ENCODE measurements at places on chromosomes 11 and 22.

- DNase-seq: no peak
Measured at GRCh38 chr11:106001304-106002012, 20.6 kb downstream of the MSANTD4 start.

DNA sequence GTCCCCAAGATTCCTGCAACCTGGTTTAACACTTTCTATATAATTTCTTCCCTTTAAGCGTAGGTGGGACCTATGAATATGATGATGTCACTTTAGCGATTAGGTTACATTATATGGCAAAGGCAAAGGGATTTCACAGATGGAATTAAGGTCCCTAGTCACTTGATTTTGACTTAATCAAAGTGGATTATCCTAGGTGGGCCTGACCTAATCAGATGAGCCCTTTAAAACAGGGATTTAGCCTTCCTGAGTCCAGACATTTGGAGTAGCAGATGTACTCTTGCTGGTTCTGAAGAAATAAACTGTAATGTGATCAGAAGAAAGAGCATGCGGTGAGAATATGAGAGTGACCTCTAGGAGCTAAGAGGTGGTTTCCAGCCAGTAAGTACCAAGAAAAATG is 67.8 kb upstream of the LIN7C start:
- no peak for DNase-seq

- DNase-seq: no peak
Measured at GRCh38 chr11:123525511-123525918, 95.4 kb downstream of the GRAMD1B start.

- no peak for DNase-seq
Measured at GRCh38 chr11:99316776-99317520, 296.2 kb downstream of the CNTN5 start.

DNA sequence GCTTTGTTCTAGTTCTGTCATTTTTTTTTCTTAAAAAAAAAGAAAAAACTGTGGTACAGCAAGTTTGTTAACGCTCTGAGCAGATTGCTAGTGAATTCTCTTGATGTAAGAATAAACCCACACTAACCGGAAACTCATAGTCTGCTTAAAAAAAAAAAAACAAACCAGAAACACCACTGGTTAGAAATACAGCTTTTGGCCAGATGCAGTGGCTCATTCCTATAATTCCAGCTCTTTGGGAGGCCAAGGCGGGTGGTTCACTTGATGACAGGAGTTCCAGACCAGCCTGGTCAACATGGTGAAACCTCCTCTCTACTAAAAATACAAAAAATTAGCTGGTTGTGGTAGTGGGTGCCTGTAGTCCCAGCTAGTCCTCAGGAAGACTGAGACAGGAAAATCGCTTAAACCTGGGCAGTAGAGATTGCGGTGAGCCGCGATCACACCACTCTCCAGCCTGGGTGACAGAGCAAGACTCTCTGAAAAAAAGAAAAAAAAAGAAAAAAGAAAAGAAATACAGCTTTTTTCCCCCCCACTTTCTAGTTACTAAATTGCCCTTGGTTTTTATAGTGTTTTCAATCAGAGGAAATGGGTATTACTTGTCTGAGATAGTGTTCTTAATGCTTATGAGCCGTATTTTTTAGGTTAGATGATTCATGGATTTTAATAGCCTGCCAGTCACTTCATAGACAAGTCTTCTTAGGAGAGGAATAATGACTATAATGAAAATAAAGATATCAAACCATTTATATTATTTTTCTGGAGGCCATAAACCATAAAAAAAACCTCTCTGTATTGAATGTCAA is 222.8 kb downstream of the DDX10 start:
- no peak for DNase-seq

DNA sequence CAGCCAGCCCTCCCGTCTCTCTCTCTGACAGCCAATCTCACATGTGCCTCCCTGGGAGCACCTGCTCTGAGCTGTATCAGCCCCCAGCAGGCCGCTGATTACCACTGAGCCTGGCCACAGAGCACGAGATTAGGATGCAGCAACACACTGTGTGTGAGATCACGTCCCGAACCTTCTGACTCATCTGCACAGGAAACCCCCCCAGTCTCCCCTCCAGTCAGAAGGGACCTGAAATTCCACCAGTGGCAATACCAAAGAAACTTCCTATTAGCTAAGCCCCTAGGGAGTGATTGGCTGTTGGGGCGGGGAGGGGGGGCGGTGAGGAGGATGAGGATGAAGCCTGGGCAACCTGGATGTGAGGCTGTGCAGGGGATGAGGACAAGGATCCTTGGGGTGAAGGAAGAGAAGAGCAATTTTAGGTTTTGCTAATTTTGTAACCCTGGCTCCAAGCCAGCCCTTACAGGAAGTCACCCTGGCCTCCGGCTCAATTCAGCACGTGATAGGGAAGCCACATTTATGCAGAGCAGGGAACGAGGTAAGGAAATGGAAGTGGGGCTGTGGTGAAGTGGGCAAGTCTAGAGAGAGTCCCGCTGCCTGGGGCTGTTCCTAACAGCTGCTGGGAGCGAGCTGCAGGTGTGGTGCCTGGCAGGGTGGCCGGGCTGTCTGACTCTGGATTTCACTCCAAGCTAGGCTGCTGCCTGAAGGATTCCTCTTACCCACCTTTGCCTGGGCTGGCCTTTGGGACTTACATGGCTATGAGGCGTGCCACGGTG is 1.9 kb downstream of the SLC43A3 start:
- DNase-seq: peak; percentile 61

Measured in GM19239 (cell line).